ENCODE measurements at places on chromosomes 3 and 15.

GRCh38 chr15:31039961-31040360 lies 48.5 kb upstream of the MTMR10 start:
- DNase-seq, result no peak

DNA sequence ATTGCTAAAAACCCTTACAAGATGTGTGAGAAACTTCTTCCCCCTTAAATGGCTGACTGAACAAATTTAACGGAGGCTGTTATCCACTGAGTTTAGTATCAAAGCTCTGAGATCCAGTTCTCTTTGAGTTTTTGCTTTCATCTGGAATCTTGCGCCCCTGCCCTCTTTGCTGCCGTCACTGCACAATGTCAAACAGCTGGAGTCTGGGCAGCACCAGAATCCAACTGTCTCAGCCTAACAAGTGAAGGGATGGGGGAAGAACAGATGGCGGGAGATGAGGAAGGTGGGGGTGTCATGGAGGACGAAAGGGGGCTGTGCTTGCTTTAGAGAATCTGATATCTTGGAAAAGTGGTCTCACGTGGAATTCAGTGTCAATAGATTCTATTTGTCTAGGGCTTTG lies 7.0 kb upstream of the BOC start:
- no peak for DNase-seq

GRCh38 chr15:101698314-101698713 lies 26.0 kb downstream of the TARS3 start:
- no peak for DNase-seq

- peak; percentile 78 for DNase-seq
Observed at GRCh38 chr3:158058495-158059130, 47.6 kb downstream of the SHOX2 start.

GRCh38 chr3:54625805-54626787 lies 301.8 kb downstream of the LRTM1 start:
- DNase-seq, result no peak

- no peak for DNase-seq
Observed at GRCh38 chr3:94615275-94616065, 552.6 kb downstream of the NSUN3 start.

All from NCI-H1930 (cell line).